ENCODE measurements at places on chromosomes 11 and 22.

- DNase-seq, result no peak
Measured at GRCh38 chr11:75154646-75155569, 4.0 kb downstream of the SLCO2B1 start.

- no peak for DNase-seq
Measured at GRCh38 chr11:305844-306211, 1.8 kb upstream of the IFITM2 start.

DNA sequence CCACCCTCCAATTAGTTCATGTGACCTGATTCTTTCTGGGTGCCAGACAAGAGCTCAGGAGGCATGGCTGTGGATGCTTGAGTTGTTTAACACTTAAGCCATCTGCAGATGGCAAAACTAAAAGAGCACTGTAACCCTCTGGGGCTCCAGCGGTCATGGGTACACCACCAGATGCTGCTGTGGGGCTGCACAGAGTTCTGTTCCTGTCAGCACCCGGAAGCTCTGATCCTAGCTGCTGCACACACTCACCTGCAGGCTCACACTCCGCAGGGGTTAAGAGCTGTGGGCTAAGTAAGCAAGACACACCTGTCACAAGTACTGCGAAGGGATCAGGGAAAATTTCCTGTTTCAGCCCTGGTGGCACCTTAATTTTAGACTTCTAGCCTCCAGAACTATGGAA lies 307.8 kb downstream of the C11orf87 start:
- no peak for DNase-seq

DNA sequence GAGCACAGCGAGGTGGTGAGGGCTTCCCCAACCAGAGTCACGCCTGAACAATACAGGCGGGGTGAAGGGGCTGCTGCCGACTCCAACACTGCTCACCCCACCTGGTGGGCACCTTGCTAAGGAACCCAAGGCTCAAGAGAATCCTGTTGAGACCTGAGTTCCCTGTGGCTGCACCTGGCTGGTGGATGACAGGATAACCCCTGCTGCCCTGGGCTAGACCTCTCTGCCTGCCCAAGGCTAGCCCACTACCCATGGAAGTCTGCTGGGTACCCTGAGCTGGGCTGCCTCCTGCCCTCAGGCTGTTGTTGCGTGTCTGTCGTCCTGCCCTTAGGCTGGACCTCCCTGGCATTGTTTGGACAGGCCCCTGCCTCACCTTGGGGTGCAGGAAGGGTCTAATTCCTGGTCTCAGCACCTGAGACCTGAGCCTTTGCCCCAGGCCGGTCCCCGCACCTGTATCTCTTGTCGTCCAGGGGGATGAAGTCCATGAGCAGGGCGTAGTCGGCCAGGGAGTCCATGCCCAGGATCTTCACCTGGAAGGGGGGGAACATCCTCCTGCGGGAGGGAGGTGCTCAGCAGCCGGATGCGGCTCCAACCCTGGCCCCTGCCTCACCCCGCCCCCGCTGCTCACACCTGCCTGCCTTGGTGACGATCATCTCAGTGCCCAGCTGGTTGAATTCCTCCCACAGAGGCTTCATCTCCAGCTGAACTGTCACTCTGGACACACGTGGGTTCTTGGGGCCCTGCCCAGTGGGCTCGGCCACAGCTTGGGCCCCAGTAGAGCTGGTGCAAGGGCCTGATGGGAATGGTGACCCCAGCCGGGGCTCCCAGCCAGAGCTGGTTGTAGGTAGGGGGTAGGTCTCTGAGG lies 4.9 kb upstream of the NUDT8 start:
- no peak for DNase-seq

- DNase-seq, result no peak
Measured at GRCh38 chr11:112541140-112542046, 280.7 kb upstream of the PLET1 start.

DNA sequence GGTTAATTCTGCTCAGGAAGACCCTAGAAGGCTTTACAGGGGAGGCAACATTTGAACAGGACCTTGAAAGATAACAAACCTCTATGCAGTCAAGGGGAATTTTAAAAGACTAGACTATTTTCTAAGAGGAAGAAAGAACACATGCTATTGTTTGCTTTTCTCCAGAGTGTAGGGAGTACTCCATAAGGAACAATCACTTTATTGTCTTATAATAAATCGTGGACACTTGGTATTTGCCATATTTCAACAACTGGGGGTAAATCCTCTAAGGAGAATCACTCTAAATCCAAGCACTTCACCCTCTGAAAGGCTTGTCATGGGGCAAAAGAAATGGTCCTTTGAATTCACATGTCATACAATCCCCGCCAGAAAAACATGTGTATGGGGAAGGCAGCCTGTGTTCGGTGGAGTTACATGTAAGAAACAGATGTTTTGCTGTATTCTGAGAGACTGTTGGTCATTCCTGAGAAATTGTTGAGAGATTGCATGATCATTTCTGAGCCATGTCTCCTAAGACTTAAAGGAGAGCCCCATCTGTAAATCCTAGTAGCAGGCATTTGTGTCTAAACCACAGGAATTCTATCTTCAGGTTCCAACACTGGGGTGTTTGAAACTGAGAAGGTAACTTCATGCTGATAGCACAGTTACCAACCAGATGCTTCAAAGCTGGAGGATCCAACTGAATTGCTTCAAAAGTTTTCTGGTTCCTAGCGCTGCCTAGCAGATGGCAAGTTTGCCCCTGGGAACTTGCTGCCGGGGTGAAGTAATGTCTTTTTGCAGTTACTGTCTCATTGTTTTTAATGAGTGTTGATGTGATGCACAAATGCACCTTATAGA lies 66.8 kb downstream of the FZD4 start:
- no peak for DNase-seq

DNA sequence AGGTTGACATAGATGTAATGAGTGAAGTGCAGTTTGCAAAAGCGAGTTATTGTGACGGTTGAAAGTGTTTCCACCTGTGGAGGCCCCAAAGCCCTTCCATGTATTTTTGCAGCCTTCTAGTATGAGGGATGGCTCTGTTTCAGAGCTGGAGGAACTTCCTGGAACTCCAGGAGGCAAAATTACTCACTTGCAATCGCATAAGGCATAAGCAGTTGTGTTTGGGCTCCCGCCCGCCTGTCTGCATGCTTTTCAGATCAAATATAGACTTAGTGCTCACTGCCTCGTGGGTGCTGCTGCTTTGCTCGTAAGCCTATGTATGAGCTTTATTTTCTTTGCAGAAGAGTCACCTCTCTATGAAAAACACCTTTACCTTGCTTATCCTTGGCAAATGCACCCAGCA lies 146.8 kb upstream of the LARGE1 start:
- DNase-seq, result no peak

GRCh38 chr22:22378446-22379415 lies 129.8 kb downstream of the ZNF280B start:
- no peak for DNase-seq

- DNase-seq, result no peak
Measured at GRCh38 chr11:90753546-90753945, 530.7 kb upstream of the CHORDC1 start.

DNA sequence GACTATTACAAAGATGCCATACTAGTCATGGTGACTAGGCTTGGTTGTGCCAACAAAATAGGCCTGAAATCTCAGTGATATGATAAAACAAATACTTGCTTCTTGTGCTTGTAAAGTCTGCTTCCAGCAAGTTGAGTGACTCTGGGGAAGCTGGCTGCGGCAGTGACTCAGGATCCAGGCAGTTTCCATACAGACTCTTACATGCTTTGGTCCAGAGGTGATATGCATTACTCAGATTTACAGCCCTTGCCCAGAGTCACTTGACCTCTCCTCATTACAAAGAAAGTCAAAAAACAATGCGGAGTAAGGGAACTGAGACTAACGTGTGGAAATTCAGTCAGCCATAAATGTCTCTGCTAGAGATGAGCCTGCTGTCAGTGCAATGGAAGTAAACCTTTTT lies 387.5 kb downstream of the KCNA4 start:
- DNase-seq, result no peak

DNA sequence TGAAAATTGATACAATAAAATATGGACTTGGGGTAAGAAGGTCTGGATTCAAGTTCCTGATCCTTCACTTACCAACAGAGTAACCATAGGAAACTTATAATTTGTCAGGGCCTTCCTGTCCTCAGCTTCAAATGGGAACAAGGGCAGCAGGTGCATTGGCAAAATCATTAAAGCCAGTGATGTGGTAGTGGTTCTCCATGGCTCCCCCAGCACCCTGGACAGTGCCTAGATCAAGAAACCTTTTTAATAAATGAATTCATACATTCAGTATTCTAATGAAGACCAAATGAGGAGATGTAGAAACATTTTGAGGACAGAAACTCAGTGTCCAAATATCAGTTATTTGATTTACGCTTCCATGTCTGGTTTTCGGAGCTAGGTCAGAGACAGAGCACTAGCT lies 51.1 kb downstream of the SPATA19 start:
- no peak for DNase-seq

DNA sequence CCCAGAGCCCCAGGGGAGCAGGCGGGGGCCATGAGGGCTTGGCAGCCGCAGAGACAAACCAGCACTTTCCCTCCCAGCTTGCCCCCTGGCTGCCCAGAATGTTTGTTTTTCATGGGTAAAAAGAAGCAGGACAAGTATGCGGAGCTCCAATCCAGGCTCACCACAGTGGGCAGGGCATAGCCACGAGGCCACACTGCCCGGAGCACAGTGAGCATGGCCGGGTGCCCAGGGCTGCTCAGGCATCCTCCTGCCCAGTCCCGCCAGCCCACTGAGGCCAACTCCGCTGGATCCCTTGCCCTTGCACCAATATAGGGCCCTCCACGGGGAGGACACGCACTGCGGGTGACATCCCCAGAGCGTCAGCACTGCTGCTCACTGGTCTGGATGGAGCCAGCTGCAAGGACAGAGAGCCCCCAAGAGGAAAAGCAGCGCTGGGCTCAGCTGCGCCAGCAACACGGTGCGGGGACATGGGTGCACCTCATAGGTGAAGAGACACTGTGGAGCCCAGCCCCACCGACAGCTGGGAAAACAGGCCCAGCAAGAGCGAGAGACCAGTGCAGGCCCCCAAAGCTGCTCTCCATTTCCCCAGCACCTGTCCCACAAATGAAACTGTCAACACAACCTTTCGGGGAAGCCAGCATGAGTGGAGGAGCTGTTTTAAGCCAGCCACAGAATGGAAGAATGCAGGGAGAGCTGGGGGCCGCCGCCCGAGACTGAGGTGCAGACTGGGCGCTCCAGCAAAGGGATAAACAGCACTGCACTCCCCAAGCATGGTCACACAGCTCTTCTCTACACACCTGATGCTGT lies 24.8 kb downstream of the ARVCF start:
- no peak for DNase-seq

GRCh38 chr11:30652801-30653200 lies 66.6 kb upstream of the MPPED2 start:
- DNase-seq, result no peak

- DNase-seq, result no peak
Measured at GRCh38 chr22:44131412-44131811, 49.3 kb upstream of the PARVG start.

- DNase-seq, result no peak
Measured at GRCh38 chr11:29305456-29306232, 711.2 kb downstream of the KCNA4 start.

GRCh38 chr22:26667140-26667539 lies 9.8 kb downstream of the MIAT start:
- no peak for DNase-seq

DNA sequence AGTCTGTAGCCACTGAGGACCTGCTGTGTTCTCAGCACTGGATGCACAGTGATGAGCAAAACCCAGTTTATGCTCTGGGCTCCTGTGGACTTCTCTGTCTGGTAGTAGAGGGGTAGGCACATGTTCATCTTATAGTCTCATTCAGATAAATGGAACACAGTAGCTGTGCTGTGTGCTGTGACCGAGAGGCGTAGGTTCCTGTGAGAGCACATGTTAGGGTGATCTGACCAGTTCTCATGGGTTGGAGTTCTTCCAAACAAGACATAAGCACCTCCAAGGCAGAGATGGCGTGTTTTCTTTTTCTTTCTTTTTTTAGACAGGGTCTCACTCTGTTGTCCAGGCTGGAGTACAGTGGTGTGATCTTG lies 154.8 kb upstream of the RASSF10 start:
- no peak for DNase-seq

- DNase-seq, result no peak
Measured at GRCh38 chr11:71204748-71205664, 47.4 kb downstream of the SHANK2 start.

GRCh38 chr11:16791191-16791961 lies 52.9 kb downstream of the C11orf58 start:
- DNase-seq, result no peak

GRCh38 chr11:2199466-2200341 lies 28.1 kb upstream of the TH start:
- DNase-seq, result no peak

GRCh38 chr11:123519055-123519796 lies 89.2 kb downstream of the GRAMD1B start:
- DNase-seq, result no peak

- no peak for DNase-seq
Measured at GRCh38 chr11:47466701-47467250, 17.8 kb upstream of the RAPSN start.

DNA sequence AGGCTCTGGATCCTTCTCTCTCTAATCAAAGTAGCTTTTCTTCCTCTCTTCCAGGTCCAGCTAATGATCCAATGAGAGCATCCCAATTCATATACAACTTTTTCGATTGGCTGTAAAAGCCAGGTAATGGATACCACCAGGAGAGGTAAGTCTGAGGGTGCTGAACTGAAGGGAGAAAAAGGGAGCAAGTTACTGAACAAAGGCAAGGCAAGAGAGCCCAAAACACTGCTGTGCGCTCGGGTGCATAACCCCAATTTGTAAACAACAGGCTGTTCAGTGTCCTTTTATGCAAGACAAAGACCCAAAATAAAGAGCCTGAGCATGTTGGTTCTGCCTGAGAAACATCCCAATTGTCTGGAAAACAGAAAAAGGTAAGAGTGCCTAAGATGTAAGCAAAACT lies 260.1 kb downstream of the DCDC1 start:
- DNase-seq, result no peak

GRCh38 chr11:126011265-126011664 lies 51.4 kb downstream of the CDON start:
- DNase-seq, result no peak

- DNase-seq, result no peak
Measured at GRCh38 chr11:23413057-23413456, 552.8 kb upstream of the CCDC179 start.

DNA sequence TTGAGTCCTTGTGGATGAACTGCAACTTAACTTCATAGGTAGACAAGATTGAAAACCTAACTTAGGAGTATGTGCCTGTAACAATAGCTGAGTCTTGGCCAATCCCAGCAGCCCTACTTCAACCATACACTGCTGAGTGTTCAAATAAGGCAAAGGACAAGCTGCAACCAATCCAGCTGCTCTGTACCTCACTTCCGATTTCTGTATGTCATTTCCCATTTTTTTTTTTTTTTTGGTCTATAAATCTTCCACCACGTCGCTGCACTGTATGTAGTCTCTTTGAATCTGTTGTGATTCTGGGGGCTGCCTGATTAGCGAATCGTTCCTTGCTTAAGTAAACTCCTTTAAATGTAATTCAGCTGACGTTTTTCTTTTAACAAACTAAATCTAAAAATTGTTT lies 35.4 kb upstream of the FLI1 start:
- no peak for DNase-seq
